CD4-positive, alpha-beta T cell treated with Interleukin-12 subunit alpha and Interleukin-12 subunit beta, for 1 hour (primary cell): ENCODE measurements at places on chromosomes 1 and 21.
A peak's percentile ranks its signal among the peaks of the same experiment; 100 is the strongest.

DNA sequence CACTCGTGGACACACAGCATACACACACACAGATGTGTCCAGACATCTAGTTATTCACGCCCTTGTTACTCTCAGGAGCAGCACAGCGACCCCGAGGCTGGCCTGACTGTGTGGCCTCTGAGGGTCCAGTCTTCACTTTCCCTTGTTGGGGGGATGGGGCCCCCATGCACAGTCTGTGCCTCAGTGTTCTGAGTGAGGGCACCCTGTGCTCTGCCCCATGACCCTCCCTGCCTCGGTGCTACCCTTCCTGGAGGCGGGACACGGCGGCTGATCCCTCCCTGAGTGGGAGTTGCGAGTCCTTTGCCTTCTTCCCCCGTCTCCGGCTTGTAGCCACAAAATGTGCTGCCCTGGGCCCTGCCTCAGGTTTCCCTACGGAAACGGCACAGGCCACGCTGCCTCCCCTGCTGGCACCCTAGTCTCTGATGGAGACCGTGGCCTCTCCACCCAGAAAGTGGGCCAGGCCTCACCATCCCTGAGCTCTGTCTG is 8.6 kb downstream of the CSTB start:
- no peak for DNase-seq

- DNase-seq = no peak
Measured at GRCh38 chr1:68204977-68205630, 27.2 kb downstream of the WLS start.

DNA sequence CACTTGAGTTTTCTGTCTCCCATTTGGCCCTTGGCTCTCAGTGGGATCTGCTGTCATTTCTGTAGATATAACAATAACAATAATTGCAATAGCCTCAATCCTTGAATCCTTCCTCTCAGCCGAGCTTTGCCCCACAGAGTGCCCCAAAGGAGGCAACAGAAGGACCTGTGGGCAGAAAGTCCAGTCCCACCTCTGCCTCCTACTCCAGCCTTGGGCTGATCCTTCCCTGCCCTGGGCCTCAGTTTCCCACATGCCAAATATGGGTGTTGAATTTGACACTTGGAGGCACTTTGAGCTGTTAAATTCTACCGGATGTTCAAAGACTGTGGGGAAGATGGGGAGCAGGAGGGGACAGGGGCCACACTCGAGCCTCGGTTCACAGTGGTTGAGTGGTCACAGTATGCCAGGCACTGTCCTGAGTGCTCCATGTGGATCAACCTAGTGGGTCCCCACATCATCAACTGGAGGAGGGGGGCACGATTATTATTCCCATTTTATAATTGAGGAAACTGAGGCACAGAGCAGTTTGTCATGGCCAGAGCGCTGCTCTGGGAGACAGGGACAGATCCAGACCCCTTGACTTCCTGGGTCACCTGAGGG is 307.1 kb downstream of the MATN1 start:
- DNase-seq = no peak

DNA sequence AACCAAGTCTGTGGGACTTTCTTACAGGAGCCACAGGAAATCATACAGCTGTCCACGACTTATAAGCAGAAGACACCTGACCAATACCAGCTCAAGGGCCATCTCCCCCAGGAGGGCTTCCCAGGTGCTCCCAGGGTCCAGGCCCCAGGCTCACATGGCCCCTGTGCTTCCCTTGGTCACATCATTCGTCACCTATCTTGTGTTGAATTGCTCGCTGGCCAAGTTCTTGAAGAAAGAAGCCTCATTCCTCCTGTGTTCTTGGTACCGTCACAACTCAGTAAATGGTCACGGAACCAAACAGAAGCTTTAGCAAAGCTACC is 3.0 kb downstream of the NPHP4 start:
- no peak for DNase-seq

DNA sequence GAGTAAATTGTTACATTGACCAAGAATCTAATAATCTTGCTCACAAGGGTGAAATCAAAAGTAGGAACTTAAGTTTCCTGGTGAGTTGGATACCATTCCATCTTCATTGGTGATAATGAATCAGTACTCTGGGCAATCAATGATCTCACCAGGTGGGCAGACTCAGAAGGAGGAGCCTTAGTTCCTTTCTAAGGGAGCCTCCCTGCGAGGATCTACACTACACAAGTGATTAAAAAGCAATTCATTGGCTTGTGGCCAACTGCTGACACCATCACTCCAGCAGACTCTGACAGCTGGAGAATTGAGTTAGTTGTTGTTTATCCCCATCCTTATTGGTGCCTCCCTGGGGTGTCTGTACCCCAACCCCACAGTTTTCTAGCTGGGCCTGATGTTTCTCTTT is 84.1 kb upstream of the VANGL1 start:
- DNase-seq = no peak

GRCh38 chr21:24895885-24896734 is 711.2 kb downstream of the MRPL39 start:
- no peak for DNase-seq

DNA sequence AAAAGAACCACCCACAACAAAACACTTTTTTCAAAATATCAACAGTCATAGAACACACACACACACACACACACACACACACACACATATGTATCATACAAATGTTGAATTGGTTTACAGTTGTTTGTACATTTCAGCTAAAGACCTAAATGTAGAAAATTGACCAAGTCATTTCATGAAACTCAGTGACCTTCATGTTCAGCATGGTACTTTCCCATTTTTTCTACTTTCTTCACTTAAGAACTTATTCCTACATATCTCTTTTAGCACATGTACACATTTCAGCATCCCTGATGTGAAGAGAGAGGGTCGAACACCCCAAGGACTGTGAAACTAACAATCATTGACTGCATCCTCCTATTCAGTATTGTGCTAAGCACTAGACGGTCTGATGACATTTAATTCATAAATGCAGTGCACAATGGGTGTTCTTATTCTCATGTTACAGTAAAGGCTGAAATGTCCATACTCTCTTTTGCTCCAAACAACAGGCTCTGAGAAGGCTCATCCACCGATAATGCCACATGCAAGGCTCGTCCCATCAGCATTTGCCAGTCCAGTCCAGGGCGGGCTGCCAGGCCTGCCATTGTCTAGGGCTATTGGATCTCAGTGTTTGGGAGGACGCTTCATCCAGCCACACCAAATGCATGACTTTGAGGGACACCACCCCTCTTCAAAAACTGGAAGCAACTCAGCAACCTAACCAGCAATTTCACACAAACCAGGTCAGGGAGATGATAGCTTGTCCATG is 150.1 kb upstream of the RUNX1 start:
- DNase-seq = no peak

- no peak for DNase-seq
Measured at GRCh38 chr1:44747878-44748277, 8.2 kb downstream of the KIF2C start.

DNA sequence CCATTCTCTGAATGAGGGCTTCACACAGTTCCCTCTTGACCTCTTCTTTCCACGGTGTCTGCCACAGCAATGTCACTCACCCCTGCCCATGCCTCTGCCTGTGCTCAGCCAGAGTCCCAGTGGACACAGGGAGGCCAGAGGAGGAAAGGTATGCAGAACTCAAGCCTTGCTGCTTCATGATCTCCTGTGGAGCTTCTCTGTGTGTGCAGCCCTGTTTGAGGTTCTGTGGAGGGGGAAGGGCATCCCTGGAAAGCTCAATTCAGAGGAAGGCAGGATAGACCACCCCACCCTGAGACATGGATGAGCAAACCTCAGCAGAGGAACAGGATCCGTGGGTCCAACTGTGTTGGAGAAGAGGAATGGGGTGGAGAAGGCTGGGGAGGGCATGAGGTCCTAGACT is 2.0 kb downstream of the HCN3 start:
- no peak for DNase-seq

- DNase-seq = peak; percentile 49
Measured at GRCh38 chr1:117312453-117313138, 54.7 kb upstream of the MAN1A2 start.

DNA sequence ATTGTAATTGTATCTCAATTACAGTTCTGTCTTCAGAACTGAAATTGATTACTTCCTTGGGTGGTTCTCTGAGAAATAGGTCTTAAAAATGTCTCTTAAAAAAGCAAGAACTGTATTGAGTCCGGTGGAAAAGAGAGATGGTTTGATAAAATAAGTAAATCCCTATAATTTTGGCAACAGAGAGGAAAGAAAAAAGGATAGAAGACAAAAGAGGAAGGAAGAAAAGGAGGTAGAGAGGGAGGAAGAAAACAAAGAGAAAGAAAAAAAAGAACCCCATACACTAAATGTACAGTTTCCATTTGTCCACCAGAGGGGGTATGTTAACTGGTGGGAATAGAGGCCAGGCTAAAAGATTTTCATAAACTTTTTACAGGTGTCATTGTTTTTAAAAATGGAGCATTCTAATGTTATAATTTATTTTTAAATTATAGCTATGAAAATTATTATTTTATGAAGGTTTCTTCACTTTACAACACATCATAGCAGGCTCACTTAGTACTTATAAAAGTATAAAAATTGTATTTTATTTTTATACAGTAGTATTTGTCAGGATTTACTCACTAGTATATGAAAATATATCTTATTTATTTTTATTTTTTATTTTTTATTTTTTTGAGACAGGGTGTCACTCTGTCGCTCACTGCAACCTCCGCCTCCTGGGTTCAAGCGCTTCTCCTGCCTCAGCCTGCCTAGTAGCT is 2.1 kb upstream of the UBE2T start:
- peak; percentile 65 for DNase-seq

DNA sequence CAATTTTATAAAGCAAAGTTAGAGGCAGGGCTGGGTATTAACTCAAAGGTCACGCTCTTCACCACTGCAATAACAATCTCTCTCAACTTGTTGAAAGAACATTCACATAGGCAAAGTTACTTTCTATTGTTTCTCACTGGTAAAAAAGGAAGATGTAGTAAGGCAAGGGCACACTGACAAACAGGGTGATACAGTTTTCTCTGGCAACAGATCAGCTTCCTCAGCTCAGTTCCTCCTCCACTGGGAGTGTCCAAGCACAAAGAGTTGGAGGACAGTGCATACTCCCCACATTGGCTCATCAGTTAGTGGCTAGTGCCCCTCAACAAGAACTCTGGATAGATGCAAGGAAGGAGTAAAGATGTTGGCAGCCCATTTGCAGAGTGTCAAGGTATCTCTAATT is 3.7 kb downstream of the PLPPR4 start:
- no peak for DNase-seq

- no peak for DNase-seq
Measured at GRCh38 chr1:150210091-150210490, 25.8 kb downstream of the ANP32E start.

DNA sequence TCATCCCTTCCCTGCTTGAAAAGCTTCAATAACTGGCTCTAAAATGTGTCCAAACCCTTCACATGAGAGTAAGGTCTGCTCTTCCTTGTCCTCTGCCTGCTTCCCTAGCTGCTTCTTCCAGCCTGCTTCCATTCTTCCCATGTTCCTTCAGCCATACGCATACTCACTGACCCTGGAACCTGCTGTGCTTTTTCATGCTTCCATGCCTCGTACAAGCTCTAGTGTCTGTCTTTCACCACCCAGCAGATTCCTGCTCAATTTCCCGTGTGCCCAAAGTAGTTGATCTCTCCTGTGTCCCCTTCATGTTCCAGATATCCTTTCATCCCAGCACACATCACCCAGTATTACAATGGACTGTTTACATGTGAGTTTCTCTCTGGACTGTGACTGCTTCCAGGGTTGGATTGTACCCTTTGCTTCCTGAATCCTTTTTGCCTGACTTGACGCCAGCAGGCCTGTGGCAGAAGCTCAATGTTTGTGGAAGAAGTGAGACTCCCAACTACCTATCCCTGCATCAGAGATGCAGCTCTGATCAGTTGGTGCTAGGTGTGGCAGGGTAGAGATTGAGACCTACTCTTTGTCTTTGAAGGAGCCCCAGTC is 35.9 kb upstream of the RNF19B start:
- DNase-seq = no peak

DNA sequence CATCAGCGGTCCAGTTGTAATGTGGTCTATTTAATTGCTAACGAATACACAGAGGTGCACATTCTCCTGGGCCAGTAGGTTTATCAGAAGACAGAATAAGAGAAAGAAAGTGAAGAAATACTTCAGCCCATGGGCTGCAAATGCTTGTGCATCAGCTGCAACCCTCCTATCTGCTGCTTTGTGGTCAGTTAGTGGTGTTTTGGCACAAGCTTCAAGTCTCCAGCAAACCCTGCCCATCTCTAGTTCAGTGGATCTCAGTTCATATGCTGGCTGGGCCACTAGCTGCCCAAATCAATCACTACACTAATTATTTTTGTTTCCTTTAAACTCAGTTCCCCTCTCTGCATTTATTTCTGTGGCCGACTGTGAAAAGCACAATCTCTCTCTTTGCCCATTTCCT is 124.2 kb downstream of the KCNJ6 start:
- no peak for DNase-seq

DNA sequence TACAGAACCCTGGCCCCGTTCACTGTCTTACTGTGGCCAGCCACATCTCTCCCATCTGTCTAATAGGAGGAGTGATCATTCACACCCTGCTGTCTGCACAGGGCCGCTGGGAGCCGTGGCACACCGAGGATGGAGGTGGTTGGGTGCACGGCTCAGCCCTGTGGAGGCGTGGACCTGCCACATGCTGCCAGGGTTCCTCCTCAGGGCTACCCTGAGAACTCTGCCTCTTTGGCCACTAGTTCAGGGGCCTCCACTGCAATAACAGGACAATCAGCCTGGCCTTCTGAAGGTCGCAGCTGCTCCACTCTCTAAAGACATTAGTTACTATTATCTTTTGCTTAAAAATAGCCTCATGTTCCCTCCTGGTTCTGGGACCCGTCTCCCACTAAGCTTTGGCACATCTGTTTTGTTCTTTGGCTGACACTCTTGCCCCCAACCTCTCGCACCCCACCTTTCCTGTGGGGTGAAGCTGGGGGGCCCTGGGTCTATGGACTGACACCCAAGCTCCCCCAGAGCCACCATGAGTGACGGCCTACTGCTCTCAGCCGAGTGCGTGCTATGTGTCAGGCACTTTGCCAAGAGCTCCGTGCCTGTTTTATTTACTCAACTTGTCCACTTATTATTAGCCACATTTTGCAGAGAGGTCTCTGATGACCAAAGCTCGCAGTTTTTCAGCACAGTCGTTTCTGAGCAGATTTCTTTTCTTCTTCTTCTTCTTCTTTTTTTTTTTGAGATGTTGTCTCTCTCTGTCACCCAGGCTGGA is 66.3 kb downstream of the ARHGEF10L start:
- no peak for DNase-seq
